ENCODE measurements at places on chromosomes 3 and 15.

DNA sequence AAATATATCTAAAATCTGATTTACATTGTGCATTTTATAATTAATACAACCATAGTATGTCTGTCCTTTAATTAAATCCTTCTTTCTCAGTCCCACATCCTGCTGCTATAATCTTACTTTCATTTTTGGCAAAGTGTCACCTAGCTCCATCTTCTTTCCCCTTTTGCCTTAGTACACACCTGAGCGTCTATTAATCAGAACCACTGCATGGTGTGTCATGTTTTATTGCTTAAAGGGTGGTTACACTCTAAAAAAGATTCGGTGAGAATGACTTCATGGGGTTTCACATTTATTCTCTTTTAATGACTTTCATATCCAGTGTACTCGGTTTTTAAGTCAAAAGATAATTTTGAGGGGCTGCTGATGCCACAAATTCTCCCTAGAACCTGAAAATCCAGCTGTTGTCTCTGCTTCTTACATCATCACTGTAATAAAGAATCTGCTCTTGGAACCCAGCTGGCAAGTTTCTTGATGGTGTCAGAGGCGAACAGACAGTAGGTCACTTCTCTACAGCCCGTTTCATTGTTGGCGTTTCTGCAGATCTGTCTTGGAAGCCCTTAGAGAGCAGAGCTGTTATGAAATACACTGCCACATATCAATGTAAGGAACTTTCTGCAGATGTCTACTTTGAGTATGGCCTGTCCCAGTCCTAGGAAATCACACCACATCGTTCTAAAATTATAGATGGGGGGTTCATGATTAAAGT lies 99.7 kb downstream of the TIGIT start:
- H3K27me3 ChIP-seq: no peaks in the 10 kb centered on the region
- DNase-seq: no peak
- peaks cover 24% of the 10 kb centered on the region for H3K4me1 ChIP-seq
- H3K4me3 ChIP-seq: no peak overlapping the region
- peaks cover 2% of the 10 kb centered on the region for H3K36me3 ChIP-seq

DNA sequence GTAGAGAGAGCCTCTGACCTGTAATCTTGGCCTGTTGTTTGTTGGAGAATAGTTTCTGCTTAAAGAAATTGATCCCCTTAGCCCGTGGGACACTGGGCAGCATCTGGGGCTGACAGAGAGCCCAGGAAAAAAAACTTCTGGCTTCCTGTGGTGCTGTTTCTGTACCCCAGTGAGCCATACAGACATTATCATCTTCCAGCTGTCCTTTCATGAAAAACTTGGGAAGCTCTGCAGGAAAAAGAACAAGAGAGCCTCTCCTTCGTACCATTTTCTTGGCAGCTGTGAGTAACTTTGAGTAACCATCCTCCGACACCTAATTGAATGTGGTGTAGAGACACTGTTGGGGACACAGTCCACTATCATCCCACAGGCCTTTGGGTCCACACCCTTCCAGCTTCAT lies 333.0 kb downstream of the SHQ1 start:
- H3K36me3 ChIP-seq: no peaks in the 10 kb centered on the region
- H3K4me3 ChIP-seq: no peak overlapping the region
- H3K27me3 ChIP-seq: no peaks in the 10 kb centered on the region
- no peak overlapping the region for H3K27ac ChIP-seq

- no peak overlapping the region for H3K4me3 ChIP-seq
- no peaks in the 10 kb centered on the region for H3K36me3 ChIP-seq
- no peak overlapping the region for H3K27ac ChIP-seq
Measured at GRCh38 chr3:157807280-157807679, 298.9 kb downstream of the SHOX2 start.

GRCh38 chr15:91171334-91171733 lies 71.3 kb downstream of the SV2B start:
- no peak for DNase-seq
- H3K36me3 ChIP-seq: no peaks in the 10 kb centered on the region
- H3K27me3 ChIP-seq: peaks cover 12% of the 10 kb centered on the region
- H3K4me3 ChIP-seq: no peak overlapping the region
- no peak overlapping the region for H3K27ac ChIP-seq

GRCh38 chr3:81545572-81545971 lies 215.9 kb downstream of the GBE1 start:
- H3K27me3 ChIP-seq: no peaks in the 10 kb centered on the region
- H3K4me1 ChIP-seq: no peaks in the 10 kb centered on the region
- DNase-seq: no peak
- no peak overlapping the region for H3K27ac ChIP-seq

GRCh38 chr3:177721864-177722785 lies 524.8 kb upstream of the TBL1XR1 start:
- peaks cover 9% of the 10 kb centered on the region for H3K4me1 ChIP-seq
- no peaks in the 10 kb centered on the region for H3K36me3 ChIP-seq
- H3K27me3 ChIP-seq: no peaks in the 10 kb centered on the region
- no peak overlapping the region for H3K4me3 ChIP-seq
- no peak overlapping the region for H3K27ac ChIP-seq

DNA sequence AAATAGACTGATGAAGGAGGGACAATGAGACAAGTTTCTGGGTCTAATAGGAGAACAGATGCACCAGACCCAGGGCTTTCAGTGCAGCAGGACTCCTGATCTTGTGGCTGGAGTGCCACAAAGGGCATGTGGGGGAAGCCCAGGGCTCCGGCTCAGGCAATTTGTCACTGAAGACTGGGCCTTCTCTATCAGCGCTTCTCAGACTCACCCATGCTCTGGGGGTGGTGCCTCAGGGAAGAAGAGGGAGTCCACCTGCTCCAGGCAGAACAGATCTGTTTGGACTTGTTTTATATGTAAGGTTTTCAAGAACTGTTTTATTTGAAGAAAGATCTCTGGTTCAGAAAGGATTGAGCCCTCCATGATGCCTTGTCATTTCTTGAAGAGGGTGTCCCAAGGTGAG lies 112.4 kb upstream of the TLE3 start:
- H3K27ac ChIP-seq: no peak overlapping the region
- H3K36me3 ChIP-seq: no peaks in the 10 kb centered on the region
- DNase-seq: no peak
- H3K4me1 ChIP-seq: no peaks in the 10 kb centered on the region
- H3K4me3 ChIP-seq: no peak overlapping the region

Measured in activated CD4-positive, alpha-beta T cell treated with anti-CD3 and anti-CD28 coated beads, Interleukin-2, amount 10 ng/mL, durations not matched to agents 7 days and 5 days (primary cell).